ENCODE measurements at places on chromosomes 5 and 9. TPM values are rescaled to one million over a fixed set of nuclear protein-coding genes. Genes with fewer than 3 reads are reported as not detected.

SPINK13 gene
- polyA plus RNA-seq = not detected

SV2C gene
- polyA plus RNA-seq = 0.02 TPM

CAMK2A gene
- polyA plus RNA-seq = not detected

PAX5 gene
- polyA plus RNA-seq = not detected

PKD2L2 gene
- polyA plus RNA-seq = not detected

PCSK5 gene
- polyA plus RNA-seq = 1.9 TPM

TPPP gene
- polyA plus RNA-seq = 2.5 TPM

PDCD1LG2 gene
- 20.2 TPM for polyA plus RNA-seq

RAB3C gene
- polyA plus RNA-seq = not detected

STX17 gene
- 12.6 TPM for polyA plus RNA-seq

PAEP gene
- polyA plus RNA-seq = not detected

PTPN3 gene
- polyA plus RNA-seq = 20.6 TPM

DNA sequence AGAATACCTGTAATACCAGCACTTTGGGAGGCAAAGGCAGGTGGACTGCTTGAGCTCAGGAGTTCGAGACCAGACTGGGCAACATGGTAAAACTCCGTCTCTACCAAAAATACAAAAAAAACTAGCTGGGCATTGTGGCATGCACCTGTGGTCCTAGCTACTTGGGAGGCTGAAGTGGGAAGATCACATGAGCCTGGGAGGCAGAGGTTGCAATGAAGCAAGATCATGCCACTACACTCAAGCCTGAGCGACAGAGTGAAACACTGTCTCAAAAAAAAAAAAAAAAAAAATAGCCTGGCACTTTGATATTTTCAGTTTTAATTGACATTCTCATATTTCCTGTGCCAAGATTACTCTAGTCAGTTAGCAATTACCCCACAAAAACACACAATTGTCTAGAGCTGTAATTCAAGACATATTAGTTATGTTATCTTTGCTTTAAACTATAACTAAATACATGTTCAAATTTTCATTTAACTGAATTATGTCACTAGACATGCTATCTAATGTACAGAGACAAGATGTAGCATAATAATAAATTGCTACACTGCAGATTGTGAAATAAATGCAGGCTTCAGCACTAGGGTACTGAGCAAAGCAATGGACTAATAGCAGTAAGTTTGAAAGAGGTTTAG, 378.2 kb upstream of the GRAMD2B start:
- no peaks in the 10 kb centered on the region for H3K4me1 ChIP-seq
- H3K27me3 ChIP-seq = no peaks in the 10 kb centered on the region
- no peaks in the 10 kb centered on the region for H3K36me3 ChIP-seq

DNA sequence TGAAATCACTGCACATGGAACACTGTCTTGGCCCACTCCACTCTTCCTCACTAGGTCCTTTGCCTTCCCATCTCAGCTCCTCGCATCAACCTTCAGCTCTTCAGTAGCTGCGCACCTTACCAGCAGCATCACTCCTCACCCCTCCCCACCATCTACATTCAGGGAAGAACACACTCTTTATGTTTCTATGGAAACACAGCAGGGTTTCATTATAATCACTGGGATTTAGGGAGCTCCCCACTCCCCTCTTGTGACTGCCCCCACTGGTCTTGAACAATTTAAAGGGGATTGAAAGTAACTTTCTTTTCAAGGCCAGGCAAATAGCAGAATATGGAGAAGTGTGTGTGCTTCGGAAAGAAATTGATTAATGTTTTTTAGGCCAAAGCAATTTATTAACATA, 111.2 kb downstream of the INSYN2B start:
- H3K36me3 ChIP-seq = no peaks in the 10 kb centered on the region
- H3K27ac ChIP-seq = no peak overlapping the region
- no peak for DNase-seq
- no peak overlapping the region for H3K4me3 ChIP-seq

DNA sequence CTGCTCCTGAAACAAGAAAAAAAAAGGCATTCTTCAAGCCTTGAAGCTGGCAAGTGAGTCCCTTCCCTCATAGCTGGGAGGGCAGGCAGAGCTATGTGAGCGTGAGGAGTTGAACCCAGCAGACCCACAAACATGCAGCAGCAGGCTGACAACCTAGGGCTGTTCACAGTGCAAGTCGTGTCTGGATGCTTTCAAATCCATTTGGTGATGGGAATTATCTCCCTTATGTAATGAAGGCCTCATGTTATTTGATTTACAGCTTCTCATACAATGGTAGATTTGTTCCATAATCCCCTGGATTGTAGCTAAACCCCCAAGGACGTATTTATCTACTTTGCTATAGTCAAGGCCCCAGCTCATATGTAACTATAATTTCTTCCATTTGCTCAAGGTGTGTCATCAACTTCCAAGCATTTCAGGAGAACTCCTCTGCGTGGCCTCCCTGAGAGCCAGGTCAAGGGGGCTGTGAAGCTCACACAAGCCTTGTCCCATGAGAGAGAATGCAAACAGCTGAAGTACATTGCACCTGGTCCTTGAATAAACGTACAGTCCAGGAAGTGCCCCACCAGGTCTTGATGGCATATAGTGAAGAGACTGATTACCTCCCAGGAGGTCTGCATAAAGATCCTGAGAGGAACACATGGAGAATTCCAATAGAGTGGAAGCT, 124.8 kb upstream of the SLC1A3 start:
- DNase-seq = no peak
- no peak overlapping the region for H3K27ac ChIP-seq
- no peak overlapping the region for H3K4me3 ChIP-seq
- H3K36me3 ChIP-seq = no peaks in the 10 kb centered on the region

- peaks cover 57% of the 10 kb centered on the region for H3K4me1 ChIP-seq
- no peak for DNase-seq
- H3K27me3 ChIP-seq = no peaks in the 10 kb centered on the region
- H3K4me3 ChIP-seq = no peak overlapping the region
- no peaks in the 10 kb centered on the region for H3K36me3 ChIP-seq
Observed at GRCh38 chr5:155088811-155089210, 75.3 kb downstream of the KIF4B start.

- H3K36me3 ChIP-seq = no peaks in the 10 kb centered on the region
- H3K4me1 ChIP-seq = no peaks in the 10 kb centered on the region
- H3K4me3 ChIP-seq = no peak overlapping the region
- H3K27me3 ChIP-seq = no peaks in the 10 kb centered on the region
- DNase-seq = no peak
Observed at GRCh38 chr9:4223312-4223833, 76.5 kb downstream of the GLIS3 start.

DNA sequence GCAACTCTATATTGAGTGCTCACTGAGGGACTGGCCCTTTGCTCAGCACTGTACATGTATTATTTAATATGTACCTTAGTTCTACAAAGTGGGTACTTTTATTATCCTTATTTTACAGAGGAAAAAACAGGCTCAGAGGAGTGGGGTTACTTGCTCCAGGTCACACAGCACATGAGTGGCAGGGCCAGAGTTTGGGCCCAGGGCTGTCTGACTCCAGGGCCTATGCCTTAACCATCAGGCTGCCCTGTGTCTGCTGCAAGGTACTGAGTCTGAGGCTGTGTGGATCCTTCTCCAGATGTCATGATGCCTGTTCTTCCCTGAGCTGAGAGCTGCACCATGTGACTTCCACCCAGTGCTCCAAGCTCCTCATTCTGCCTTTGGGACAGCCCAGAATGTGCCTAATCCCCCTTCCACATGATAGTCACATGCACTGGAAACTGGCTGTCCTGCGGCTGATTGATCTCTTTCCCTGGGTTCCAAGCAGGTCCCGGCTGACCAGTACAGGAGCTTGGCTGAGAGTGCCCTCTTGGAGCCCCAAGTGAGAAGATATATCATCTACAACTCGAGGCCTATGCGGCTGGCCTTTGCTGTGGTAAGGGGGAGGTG, 15.4 kb downstream of the TMEM268 start:
- H3K27ac ChIP-seq = no peak overlapping the region
- H3K4me3 ChIP-seq = no peak overlapping the region
- H3K36me3 ChIP-seq = no peaks in the 10 kb centered on the region
- no peak for DNase-seq
- no peaks in the 10 kb centered on the region for H3K27me3 ChIP-seq

GRCh38 chr9:110104261-110104809, 103.6 kb downstream of the C9orf152 start:
- peaks cover 14% of the 10 kb centered on the region for H3K36me3 ChIP-seq
- H3K27ac ChIP-seq = no peak overlapping the region
- H3K27me3 ChIP-seq = no peaks in the 10 kb centered on the region
- H3K4me1 ChIP-seq = peaks cover 4% of the 10 kb centered on the region
- no peak for DNase-seq

DNA sequence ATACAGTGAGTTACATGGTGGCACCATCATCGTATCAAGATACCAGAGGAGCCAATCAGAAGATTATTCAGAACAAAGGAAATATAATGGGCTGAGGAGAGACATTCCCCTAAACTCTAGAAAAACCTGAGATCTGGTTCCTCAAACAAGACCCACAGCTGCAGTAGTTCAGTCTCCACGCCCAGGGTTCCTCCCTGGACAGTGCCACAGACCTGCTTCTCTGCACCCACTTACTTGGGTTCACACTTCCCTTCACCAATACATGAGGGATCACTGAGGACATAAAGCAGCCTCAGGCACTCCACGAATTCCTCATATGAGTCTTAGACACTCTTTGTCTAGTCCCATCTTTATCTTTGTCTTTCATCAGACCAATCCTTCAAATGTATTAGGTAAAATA, 101.7 kb downstream of the APTX start:
- no peaks in the 10 kb centered on the region for H3K4me1 ChIP-seq
- H3K27ac ChIP-seq = no peak overlapping the region
- no peak for DNase-seq
- no peak overlapping the region for H3K4me3 ChIP-seq

DNA sequence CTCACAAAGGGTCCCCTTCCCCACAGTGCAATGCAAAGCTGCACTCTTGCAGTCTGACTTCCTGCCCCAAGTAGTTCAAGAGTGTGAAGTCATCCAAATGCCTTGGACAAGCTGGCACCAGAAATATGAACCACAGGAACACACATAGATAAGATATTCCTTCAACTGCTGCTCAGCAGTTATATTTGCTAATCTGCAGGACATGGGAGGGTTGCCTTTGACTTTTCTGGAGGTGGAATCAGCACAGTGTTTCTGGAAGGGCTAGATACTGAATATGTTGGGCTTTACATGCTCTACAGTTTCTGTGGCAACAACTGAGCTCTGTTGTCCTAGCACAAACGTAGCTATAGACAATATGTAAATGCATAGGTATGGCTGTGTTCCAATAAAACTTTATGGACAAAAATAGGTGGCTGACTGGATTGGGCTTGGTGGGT, 96.7 kb upstream of the PCA3 start:
- H3K4me1 ChIP-seq = no peaks in the 10 kb centered on the region
- no peak for DNase-seq
- no peaks in the 10 kb centered on the region for H3K36me3 ChIP-seq
- no peak overlapping the region for H3K27ac ChIP-seq
- H3K4me3 ChIP-seq = no peak overlapping the region

- DNase-seq = no peak
- no peaks in the 10 kb centered on the region for H3K36me3 ChIP-seq
- H3K4me1 ChIP-seq = peaks cover 26% of the 10 kb centered on the region
- no peak overlapping the region for H3K27ac ChIP-seq
- H3K27me3 ChIP-seq = no peaks in the 10 kb centered on the region
- no peak overlapping the region for H3K4me3 ChIP-seq
Observed at GRCh38 chr5:131305906-131306305, 42.1 kb downstream of the CDC42SE2 start.

GRCh38 chr5:51829230-51829629, 446.0 kb downstream of the ISL1 start:
- no peaks in the 10 kb centered on the region for H3K27me3 ChIP-seq
- H3K27ac ChIP-seq = peak overlapping the region; percentile 87
- DNase-seq = peak; percentile 53
- peaks cover 22% of the 10 kb centered on the region for H3K4me1 ChIP-seq
- H3K36me3 ChIP-seq = no peaks in the 10 kb centered on the region

GRCh38 chr5:95086927-95087815, 197.7 kb downstream of the MCTP1 start:
- H3K4me1 ChIP-seq = no peaks in the 10 kb centered on the region
- H3K27me3 ChIP-seq = no peaks in the 10 kb centered on the region
- no peak for DNase-seq
- H3K4me3 ChIP-seq = no peak overlapping the region

GRCh38 chr5:43409809-43410271, 2.4 kb downstream of the CCL28 start:
- no peaks in the 10 kb centered on the region for H3K27me3 ChIP-seq
- no peaks in the 10 kb centered on the region for H3K36me3 ChIP-seq
- H3K4me3 ChIP-seq = no peak overlapping the region
- DNase-seq = no peak
- no peak overlapping the region for H3K27ac ChIP-seq

GRCh38 chr9:38232895-38233294, 159.6 kb upstream of the ALDH1B1 start:
- H3K27ac ChIP-seq = no peak overlapping the region
- H3K27me3 ChIP-seq = peaks cover 25% of the 10 kb centered on the region
- no peaks in the 10 kb centered on the region for H3K4me1 ChIP-seq
- no peak overlapping the region for H3K4me3 ChIP-seq

- no peak overlapping the region for H3K27ac ChIP-seq
- DNase-seq = no peak
Observed at GRCh38 chr5:73918791-73919221, 292.8 kb downstream of the ARHGEF28 start.

- no peak for DNase-seq
- no peak overlapping the region for H3K4me3 ChIP-seq
- H3K27ac ChIP-seq = no peak overlapping the region
- no peaks in the 10 kb centered on the region for H3K4me1 ChIP-seq
- H3K27me3 ChIP-seq = no peaks in the 10 kb centered on the region
Observed at GRCh38 chr9:133979273-133979920, 12.7 kb downstream of the VAV2 start.

DNA sequence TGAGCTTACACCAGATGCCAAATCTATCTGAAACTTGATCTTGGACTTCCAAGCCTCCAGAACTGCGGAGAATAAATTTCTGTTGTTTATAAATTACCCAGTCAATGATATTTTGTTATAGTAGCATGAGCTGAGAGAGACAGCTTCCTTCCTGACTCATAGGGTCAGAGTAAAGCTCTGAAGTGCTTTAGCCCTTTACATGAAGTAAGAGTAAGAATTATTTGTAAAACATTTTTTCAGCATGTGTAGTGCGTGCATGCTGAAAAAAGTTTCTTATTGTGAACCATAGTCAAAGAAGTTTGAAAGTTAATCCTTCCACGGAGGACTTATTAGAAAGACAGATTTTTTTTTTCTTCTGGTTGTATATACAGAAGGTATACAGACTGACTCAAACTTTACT, 172.4 kb downstream of the DMRT2 start:
- H3K4me1 ChIP-seq = no peaks in the 10 kb centered on the region
- no peaks in the 10 kb centered on the region for H3K27me3 ChIP-seq
- DNase-seq = no peak
- H3K36me3 ChIP-seq = no peaks in the 10 kb centered on the region

- DNase-seq = no peak
- H3K4me3 ChIP-seq = no peak overlapping the region
- no peaks in the 10 kb centered on the region for H3K4me1 ChIP-seq
- no peaks in the 10 kb centered on the region for H3K27me3 ChIP-seq
Observed at GRCh38 chr5:123819386-123819785, 307.4 kb downstream of the CSNK1G3 start.

Data from keratinocyte (primary cell).